ENCODE measurements at places on chromosomes 12 and 14. TPM values are rescaled to one million over a fixed set of nuclear protein-coding genes. Genes with fewer than 3 reads are reported as not detected.

GRCh38 chr12:6935371-6936193 is 7.8 kb downstream of the ATN1 start:
- DNase-seq, result no peak

- peak; percentile 55 for DNase-seq
These were observed 1.2 kb downstream of the CPSF6 start for GRCh38 chr12:69240631-69240995.

DNA sequence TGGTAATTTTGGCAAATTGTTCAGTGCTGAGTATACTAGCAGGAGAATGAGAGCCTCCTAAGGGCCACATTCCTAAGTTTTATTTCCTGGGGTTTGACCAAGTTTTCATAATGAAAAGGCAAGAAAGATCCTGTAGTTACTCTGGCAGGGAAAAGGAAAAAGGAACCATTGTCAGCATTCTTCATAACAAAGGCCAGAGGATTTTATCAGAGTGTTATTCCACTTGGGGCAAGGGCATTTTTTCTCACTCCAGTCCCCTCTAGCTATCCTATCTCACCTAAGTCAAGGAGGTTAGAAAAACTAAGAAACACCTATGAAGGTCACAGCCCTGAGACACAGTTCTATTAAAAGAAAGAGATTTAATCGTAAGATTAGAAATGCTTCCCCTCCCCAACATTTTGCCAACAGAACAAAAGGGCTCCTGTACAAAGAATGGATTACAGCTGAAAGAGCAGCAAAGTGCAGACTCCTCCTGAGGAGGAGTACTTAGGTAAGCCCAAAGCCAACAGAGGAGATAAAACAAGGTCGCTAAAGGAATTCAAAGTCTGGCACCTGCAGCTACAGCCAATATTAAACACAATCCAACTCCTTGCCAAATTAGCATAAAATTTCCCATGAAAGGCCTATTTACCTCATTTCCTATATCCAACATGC is 162.4 kb downstream of the GALC start:
- DNase-seq, result no peak

DNA sequence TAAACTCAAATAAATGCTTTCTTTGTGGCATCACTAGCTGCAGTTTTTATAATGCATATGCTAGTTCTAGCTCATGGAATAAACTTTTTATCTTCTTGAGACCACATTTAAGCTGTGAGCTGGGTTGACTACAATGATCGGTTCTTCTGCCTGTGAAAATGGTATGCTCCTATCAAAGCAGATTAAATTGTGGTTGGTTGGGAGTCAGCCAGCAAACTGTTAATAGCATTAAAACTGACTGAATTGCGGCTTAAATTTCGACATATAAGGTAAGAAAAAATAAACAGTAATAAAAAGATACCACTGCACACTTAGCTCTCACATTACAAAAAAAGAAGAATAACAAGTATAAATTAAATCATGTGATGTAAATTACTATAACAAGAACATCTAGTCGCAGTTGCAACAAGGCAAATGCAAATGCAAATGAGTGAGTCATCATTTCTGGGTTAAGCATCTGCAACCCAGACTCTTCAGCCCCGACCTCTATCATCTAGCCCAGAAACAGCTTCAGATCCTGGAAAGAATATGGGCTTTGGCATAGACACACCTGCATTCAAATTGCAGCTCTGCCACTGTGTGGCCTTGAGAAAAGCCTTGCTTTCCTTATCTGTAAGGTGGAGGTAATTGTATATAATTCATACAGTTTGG is 19.8 kb upstream of the DHRS7 start:
- DNase-seq, result peak; percentile 59

- no peak for DNase-seq
These were observed 591 bp upstream of the IRF9 start for GRCh38 chr14:24160499-24160849.

GRCh38 chr14:68283378-68284123 is 464.0 kb downstream of the RAD51B start:
- peak; percentile 96 for DNase-seq

DNA sequence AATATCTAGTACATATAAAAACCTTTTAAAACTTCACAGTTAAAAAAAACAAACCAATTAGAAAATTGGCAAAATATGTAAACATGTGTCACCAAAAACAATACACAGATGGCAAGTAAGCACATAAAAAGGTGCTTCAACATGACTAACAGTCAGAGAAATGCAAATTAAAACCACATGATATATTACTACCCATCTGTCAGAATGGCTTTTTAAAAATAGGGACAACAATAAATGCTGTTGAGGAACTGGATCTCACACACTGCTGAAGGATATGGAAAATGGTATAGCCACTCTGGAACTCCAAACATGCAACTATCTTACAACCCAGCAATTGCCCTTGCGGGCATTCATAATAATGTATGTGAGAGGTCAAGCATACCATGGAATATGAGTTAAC is 1153.6 kb downstream of the FLRT2 start:
- no peak for DNase-seq

- DNase-seq, result no peak
These were observed 1.2 kb upstream of the TNFAIP2 start for GRCh38 chr14:103121846-103122584.

GRCh38 chr12:82593143-82593542 is 93.6 kb upstream of the TMTC2 start:
- DNase-seq, result no peak

Gene LRIG3
- total RNA-seq, result not detected

- peak; percentile 35 for DNase-seq
These were observed 477.0 kb downstream of the DPF3 start for GRCh38 chr14:72416892-72417291.

Gene GCN1
- 290 TPM for total RNA-seq

Gene MMP14
- total RNA-seq, result 9.0 TPM

DNA sequence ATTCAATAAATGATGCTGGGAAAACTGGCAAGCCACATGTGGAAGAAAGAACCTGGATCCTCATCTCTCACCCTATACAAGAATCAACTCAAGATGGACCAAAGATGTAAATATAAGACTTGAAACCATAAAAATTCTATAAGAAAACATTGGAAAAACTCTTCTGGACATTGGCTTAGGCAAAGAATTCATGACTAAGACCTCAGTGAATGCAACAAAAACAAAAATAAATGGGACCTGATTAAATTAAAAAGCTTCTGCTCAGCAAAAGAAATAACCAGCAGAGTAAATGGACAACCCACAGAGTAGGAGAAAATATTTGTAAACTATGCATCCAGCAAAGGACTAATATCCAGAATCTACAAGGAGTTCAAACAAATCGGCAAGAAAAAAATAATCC is 24.6 kb downstream of the ATG2B start:
- no peak for DNase-seq

DNA sequence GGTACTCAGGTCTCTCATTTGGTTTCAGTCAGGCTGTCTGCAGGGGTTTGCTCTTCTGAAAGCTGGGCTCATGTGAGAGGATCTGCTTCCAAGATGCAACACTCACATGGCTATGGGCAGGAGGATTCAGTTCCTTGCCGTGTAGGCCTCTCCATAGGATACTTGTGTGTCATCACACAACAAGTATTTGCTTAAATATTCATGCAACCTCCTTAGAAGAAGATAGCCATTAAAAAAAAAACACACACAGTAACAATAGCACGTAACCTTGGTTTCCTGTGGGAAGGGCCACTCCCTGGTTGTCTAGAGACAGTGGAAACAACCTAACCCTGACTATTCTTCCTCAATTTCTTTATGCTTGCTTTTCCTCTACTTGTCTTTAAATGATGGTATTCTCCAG is 31.8 kb upstream of the CLEC4E start:
- no peak for DNase-seq

DNA sequence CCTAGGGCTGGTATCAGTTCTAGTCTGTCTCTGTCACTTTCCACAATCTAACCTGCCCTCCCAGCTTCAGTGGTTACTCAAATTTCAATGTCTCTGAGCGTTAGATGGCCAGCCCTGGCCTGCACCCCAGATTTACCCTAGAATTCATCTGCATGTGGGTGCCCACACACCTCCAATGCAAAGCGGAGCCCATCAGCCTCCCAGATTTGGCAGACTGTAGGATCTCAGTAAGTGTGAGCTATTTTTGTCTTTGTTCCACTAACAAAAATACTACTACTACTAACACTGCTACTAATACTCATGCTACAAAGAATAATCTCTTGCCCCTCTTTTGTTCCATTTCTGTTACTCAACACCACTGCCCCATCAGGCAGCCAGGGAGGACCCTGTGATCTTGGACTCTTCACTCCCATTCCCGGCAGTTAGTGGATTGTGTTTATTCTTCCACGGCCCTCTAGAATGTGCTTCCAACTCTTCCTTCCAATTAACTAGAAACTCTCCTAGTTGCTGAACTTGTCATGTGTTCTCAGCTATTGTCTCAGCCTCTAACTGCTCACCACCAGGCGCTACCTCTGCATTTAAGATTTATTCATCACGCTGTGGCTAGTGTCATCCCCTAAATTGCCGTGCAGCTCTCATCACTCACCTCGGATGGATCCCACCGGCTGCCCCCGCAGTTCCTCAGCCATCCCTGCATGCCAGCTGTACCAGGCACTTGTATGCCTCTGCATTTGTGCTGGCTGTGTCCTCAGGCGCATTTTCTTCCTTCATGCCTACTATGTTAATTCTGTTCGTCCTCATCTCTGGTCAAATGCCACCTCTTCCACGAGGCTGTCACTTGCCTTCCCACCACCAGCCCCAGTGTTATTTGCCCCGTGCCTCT is 150.6 kb upstream of the HIF1A start:
- no peak for DNase-seq

Gene SMIM41
- total RNA-seq, result not detected

Gene ABHD4
- 15.1 TPM for total RNA-seq

GRCh38 chr14:34693228-34693939 is 21.0 kb downstream of the CFL2 start:
- peak; percentile 24 for DNase-seq

DNA sequence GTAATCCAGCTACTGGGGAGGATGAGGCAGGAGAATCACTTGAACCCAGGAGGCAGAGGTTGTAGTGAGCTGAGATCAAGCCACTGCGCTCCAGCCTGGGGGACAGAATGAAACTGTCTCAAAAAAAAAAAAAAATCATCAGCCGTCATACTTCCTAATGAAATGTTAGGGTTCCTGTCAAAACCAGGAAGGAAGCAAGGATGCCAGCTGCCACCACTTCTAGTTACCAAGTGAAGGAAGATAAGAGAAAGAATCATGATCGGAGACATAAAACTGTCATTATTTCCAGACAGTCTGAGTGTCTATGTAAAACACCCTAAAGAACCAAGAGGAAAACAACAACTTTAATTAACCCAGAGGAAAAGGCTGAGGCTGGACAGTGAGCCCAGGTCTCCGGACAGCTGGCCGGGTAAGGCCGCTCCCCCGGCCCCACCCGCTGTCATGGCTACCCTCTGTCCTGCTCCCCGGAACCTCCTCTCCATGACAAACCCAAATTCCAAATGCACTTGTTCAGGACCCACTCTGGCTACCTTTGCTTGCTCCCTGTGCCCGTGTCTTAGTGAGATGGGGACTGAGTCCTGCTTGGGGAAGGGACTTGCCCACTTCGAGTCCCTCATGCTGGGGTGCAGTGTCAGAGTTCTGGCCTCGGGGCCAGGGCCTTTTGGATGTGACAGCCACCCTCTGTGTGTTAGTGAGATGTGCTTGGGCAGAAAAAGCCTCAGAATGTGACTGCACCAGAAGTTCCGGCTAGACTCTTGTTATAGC is 29.0 kb downstream of the SLC6A12 start:
- no peak for DNase-seq

Gene LPAR5
- total RNA-seq, result 25.3 TPM

DNA sequence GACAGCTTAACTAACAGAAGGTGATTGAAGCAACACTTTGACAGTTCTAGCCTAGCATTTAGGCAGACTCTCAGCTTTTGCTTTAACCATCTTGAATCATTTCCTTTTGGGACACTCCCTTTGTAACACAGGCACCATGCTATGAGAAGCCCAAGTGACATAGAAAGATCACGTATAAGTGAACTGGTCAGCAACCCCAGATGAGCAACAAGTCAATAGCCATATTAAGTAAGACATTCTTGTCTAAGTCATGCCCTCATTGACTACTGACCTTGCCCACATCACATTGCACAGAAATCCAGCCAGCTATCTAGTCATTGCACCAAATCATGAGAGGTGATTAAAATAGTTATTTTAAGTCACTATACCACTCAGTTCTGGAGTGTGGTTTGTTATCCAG is 476.8 kb downstream of the TRHDE start:
- DNase-seq, result no peak

Gene TAS2R42
- not detected for total RNA-seq

DNA sequence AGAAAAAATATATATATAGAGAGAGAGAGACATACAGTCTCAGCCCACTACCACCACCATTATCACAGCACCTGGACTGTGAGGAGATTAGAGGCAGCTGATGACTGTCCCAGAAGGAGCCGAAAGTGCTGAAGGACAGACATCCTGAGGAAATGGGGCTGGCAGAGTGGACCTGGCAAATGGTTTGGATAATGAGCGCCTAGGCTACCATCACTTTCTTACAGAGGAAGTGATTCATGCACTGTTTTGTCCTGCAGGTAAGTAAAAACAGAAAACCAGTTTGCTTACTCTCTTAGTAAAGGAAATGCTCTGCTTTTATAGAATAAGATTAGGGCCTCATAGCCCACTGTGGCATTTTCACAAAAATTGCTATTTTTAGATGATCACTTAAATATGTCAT is 28.6 kb upstream of the DNM1L start:
- no peak for DNase-seq

Measured in OCI-LY7 (cell line).